Mammary epithelial cell (primary cell): ENCODE measurements at places on chromosomes 2 and 18. TPM values are rescaled to one million over a fixed set of nuclear protein-coding genes. Genes with fewer than 3 reads are reported as not detected.
A peak's percentile ranks its signal among the peaks of the same experiment; 100 is the strongest.

GRCh38 chr18:79386547-79386946, 9.2 kb upstream of the NFATC1 start:
- DNase-seq = no peak

GRCh38 chr2:186036862-186037449, 298.4 kb downstream of the FSIP2 start:
- no peak for DNase-seq

DNA sequence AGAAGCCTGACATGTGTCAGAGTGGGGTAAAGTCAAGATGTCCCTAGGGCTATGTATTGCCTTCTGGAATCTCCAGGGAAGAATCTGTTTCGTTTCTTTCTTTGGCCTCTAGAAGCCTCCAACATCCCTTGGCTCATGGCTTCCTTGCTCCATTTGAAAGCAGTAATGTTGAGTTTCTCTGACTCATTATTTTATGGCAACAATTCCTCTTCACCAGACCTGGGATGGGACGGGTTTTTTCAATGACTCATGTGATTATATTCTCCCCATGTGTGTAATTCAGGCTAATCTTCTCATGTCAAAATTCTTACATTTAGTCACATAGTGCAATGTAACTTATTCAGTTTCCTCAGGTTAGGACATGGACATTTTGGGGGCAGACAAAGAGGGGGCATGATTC, 1038.6 kb downstream of the CBLN2 start:
- DNase-seq = no peak

- no peak for DNase-seq
These were observed 16.5 kb upstream of the CYTIP start for GRCh38 chr2:157460384-157460837.

Gene HOXD10
- not detected in 2 replicates for total RNA-seq

DNA sequence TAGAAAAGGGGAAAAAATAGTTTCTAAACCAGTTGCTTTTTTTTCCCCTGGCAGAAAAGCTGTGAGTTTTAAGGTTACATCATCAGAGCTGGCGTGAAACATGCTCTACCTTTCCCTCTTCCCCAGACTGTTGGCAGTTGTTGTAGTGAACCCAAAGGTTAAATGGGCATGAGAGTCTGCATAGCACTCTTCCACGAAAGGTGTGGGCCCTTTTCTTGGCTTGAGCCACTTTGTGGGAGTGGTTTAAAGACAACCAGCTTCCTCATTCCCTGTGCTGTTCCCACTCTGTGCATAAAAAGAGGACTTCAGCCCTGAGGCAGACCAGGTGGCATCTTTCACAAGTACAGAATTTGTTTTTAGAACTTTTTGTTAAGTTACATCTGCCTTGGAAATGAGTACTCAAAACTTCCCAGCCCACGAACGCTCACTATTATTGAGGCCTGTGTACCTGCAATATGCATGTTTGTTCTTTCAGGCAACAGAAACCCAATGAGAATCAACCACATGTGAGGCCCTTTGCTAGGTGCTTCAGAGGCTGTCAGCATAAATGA, 243.8 kb downstream of the BABAM2 start:
- peak; percentile 34 for DNase-seq

- DNase-seq = no peak
These were observed 124.8 kb upstream of the RNF152 start for GRCh38 chr18:62017618-62018017.

- no peak for DNase-seq
These were observed 458 bp downstream of the B4GALT6 start for GRCh38 chr18:31683968-31684278.

Gene IL36RN
- 0.16 and 1.3 TPM in 2 replicates for total RNA-seq

GRCh38 chr18:39841482-39842365, 2113.3 kb upstream of the PIK3C3 start:
- peak; percentile 63 for DNase-seq

Gene FAM124B
- total RNA-seq = not detected in 2 replicates

Gene PPP1R1C
- total RNA-seq = 1.7 and 1.9 TPM in 2 replicates
